ENCODE measurements at places on chromosomes 13 and 19.

DNA sequence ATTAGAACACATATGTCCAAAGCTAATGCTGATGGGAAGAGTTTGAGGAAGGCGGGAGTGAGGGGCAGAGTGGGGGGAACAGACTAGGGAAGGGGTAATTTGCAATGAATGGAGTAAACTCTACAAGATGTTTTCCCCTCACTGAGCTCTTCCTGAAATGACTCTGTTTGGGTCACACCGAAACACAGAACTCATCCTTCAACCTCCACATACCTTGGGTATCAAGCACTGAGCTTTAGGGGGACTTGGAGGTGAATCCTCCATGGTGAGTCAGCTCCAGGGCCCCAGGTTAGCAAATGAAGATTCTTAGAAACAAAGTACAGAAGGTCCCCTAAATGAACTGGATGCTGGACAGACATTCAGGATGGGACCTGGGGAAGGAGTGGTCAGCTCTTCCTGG lies 1.3 kb upstream of the SIGLEC10 start:
- no peak for DNase-seq

DNA sequence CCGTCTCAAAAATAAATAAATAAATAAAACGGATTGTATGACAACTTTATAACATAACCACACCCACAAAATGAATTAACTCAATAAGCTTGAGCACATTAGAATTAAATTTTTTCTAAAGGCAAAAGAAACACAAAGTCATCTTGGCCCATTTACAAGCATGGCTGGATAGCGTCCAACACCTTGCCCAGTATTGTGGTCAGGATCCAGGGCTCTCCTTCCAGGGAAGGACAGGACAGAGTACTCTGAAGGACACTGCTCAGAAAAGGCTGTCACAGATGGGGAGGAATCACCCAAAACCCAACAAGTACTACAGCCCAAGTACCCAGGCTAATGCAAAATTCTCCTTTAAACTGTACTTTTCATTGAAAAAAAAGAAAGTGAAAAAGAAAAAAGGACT lies 27.1 kb downstream of the SUGP2 start:
- DNase-seq: no peak

DNA sequence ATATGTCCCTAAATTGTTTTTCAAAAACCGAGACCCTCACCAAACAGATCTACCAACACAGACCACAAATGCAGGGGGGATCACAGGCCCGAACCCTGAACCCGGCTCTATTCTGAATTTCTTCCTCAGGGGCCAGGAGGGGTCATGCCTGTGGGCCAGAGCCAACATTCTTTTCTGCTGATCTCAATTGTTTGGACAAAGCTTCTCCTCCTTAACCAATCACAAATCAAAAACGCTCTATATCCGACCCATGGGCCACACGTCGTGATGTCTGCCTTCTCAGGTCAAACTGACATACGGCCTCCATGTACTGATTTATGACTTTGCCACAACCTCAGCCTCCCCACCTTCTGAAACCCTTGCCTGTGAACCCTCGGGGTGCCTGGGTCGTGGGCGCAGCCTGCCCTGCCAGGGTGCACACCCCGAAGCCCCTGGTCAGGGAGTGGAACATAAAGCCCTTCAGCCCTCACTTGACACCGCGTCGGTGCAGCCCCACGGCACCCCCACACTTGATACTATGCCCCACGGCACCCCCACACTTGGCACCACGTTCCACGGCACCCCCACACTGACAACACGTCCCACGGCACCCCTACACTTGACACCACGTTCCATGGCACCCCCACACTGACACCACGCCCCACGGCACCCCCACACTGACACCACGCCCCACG lies 58.4 kb upstream of the C13orf46 start:
- no peak for DNase-seq

GRCh38 chr13:48738311-48738710 lies 84.6 kb downstream of the CYSLTR2 start:
- DNase-seq: no peak

DNA sequence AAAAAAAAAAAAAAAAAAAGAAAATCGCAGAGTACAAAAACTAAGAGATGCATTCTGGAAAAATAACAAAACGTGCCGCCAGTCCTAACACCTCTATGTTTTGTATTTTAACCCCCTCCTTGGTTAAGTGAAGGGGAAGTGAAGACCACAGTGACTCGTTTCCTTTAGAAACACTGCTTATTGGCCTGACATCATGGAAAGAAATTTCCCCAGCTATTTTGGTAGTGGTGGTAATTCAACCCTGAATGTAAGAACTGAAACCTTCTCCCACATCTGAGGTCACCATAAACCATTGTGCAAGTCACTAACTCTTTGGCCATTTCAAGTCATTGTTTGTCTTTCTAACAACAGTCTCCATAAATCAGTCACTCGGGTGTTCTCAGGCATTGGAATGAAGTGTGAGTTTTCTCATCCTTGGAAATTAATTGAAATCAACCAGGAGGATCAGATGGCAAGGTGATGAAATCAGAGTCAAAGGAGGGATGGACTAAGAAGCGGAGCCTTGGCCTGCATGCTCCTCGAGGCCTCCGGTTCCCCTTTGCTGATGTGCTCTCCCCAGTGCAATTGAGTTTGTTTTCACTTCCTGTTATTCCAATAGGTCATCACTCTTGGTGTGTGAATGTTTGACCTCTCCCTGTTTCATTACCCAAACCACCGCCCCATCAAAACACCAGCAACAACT lies 443.9 kb downstream of the FGF9 start:
- DNase-seq: no peak

DNA sequence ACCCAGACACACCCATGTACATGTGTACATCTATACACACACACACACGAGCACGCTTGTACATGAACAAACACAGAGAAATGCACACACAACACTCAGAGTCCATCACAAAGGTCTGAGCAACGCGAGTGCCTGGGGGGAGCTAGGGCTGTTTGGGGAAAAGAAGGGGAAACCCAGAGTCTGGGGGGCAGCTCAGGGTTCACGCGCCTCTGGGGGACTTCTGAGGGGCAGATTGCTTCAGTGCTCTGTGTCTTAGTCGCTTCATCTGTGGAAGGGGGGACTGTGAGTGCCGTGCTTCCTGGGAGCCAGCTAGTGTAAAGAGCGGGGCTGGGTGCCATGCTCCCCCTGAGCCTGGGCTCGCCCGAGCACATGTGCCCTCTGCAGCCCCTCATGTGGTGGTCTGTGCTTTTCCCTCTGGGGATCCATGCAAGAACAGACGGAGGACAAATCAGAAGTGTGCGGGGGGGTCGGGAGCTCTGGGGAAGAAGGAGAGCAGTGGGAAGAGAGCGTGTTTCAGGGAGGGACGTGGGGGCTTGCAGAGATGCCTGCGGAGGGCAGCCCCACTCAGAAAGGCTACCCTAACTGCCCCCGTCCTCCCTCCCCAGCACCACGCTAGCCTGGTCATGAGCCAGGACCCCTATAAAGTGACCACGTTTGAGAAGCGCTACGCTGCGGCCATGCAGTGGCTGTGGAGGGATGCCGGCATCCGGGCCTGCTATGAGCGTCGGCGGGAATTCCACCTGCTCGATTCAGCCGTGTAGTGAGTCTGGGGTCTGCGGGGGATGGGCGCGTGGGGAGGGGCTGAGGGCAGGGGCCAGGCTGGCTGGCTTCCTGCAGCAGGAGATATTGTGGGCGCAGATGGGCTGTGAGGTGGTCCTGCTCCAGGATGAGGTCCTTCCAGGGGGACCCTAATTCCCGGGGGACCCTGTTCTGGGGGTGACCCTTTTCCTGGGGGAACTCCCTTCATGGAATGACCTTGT lies 14.0 kb downstream of the GNA15 start:
- no peak for DNase-seq

DNA sequence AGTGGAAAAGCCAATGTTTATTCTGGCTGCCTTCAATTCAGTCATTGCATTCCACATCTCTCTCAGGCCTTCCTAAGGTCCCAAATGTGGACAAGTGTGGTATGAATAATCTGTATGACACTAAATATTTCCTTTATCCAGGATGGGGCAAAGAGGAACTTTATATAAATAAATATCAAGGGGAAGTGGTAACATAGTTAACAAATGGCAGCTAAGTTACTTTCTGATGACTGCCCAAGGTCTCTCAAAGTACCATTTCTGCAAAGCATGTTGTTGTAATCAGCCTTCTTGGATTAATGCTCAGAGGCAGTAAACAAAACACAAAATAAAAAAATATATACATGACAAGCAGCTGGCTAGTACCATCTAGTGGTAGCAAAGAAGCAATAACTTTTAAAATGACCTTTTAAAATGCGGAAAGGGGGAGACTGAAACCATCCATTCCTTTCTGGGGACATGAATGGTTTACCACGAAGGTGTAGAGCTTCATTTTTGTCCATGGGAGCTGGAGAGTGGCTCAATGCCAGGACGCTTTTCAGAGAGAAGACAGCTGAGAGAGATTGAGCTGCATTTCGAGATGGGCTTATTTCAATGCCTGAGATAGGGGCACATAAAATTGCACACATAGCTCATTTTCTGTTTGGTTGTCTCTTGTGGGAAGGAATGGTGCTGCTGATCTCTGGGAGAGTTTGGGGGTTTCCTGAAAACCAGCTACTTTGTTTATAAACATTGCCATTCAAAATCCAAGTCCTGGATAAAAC lies 259.2 kb downstream of the RFC3 start:
- no peak for DNase-seq

- no peak for DNase-seq
Measured at GRCh38 chr13:109331898-109332297, 454.5 kb downstream of the IRS2 start.

DNA sequence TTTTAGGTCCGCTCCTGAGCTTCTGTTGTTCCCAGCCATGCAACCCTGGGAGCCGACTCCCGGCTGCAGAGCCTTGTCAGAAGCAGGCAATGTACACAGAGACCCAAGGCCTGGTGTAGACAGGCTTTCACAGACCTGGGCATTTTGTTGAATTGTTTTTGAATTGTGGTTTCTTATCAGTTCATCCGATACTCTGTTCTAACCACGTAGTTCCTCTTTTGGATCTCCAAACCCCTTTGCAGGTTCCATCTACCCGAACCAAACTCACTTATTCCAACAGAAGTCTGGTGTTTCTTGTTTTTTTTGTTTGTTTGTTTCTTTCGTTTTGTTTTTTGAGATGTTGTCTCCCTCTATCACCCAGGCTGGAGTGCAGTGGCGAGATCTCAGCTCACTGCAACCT lies 6.3 kb upstream of the NLRP2 start:
- no peak for DNase-seq

DNA sequence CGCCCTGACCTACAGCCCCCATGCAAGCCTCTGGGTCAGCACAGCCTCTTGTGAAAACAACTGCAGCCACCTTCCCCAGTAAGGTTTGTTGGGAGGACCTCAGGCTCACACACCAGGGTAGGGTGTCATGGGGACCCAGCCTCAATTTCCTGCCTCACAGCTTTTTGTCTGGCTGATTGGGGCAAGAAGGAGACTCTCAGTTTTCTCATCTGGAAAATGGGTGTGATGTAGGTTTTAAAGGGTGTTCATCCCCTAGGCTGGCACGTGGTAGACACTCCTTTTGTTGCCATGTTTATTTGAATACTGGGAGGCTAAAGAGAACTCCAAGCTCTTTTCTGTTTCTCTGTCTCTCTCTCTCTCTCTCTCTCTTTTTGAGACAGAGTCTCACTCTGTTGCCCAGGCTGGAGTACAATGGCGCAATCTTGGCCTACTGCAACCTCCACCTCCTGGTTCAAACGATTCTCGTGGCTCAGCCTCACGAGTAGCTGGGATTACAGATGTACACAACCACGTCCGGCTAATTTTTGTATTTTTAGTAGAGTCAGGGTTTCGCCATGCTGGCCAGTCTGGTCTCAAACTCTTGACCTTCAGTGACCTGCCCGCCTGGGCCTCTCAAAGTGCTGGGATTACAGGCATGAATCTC lies 18.2 kb upstream of the PLAUR start:
- DNase-seq: no peak

- DNase-seq: no peak
Measured at GRCh38 chr19:11361771-11362731, 6.8 kb downstream of the PLPPR2 start.

DNA sequence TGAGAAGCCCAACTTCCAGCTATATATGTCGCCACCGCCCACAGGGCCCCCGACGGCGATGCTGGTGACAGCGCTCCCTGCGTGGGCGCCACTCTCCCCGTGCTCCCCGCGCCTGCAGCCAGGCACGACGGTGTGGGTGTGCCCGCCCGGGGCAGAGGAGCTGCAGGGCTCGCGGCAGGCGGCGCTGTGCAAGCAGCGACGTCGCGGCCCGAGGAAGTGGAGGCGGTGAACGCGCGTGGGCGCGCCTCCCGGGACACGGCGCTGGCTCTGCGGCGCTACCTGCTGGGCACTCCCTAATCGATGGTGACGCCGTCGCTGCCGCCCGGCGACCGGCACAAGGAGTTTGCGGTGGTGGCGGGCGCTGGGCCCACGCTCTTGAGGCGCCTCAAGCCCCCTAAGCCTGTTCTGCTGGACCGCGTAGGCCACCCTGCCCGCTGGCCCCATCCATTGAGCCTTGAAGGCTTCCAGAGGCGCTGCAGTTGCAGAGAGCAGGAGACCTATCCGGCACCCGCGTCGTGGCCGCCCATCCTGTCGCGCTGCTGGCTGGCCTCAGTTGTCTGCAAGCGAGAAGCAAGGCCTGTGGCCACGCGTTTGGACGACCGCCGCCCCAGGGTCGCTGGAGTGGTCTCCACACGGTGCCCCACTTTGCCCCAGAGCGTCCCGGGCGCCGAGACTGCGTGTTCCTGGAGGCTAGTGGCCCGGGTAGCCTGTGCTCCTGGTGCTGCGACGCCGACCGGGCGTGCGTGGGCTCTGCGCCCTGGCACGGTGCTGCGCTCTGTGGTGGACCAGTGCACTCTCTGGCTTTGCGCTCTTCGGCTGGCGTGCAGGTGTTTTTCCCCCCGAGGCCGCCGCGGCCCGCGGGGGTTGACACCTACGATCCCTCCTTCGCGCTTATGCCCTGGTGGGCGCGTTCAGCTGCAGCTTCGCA lies 23.1 kb downstream of the LRFN3 start:
- no peak for DNase-seq

GRCh38 chr19:51948975-51949374 lies 21.7 kb downstream of the ZNF613 start:
- DNase-seq: no peak
